ENCODE measurements at places on chromosomes 5 and 9.

GRCh38 chr9:34417734-34418133, 40.6 kb downstream of the FAM219A start:
- no peak for ATAC-seq

DNA sequence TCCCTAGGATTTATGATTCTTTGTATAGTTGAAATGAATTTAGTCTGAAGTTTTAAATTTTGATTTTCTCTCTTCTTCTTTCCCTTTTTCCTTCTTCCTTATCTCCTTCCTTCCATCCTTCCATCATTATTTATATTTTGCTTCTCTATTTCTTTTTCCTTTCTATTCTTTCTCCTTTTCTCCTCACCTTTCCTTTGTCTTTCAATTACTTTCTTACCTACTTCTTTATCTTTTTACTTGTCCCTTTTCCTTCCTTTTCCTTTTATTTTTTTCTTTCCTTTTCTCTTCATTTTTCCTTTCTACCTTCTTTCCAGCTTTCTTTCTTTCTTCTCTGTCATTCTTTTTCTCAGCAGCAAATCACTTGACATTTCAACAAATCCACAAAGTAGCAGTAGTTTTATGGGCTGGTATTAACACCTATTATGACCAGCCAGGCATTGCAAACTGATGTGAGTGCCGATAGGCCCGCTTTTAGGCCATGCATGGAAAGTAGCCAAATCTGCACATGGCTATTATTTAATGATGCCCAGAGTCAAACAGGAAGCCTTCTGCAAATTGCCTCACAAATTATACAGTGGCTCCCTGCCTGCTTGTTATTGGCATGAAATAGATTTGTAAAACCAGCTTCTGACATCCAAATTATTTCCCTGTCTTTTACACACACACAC, 37.1 kb upstream of the NR3C1 start:
- ATAC-seq, result no peak

GRCh38 chr5:58469896-58470295, 10.0 kb upstream of the PLK2 start:
- no peak for ATAC-seq

GRCh38 chr5:150217873-150218692, 28.2 kb downstream of the SLC6A7 start:
- peak; percentile 85 for ATAC-seq

GRCh38 chr9:83270116-83270515, 207.2 kb upstream of the RASEF start:
- ATAC-seq, result no peak

DNA sequence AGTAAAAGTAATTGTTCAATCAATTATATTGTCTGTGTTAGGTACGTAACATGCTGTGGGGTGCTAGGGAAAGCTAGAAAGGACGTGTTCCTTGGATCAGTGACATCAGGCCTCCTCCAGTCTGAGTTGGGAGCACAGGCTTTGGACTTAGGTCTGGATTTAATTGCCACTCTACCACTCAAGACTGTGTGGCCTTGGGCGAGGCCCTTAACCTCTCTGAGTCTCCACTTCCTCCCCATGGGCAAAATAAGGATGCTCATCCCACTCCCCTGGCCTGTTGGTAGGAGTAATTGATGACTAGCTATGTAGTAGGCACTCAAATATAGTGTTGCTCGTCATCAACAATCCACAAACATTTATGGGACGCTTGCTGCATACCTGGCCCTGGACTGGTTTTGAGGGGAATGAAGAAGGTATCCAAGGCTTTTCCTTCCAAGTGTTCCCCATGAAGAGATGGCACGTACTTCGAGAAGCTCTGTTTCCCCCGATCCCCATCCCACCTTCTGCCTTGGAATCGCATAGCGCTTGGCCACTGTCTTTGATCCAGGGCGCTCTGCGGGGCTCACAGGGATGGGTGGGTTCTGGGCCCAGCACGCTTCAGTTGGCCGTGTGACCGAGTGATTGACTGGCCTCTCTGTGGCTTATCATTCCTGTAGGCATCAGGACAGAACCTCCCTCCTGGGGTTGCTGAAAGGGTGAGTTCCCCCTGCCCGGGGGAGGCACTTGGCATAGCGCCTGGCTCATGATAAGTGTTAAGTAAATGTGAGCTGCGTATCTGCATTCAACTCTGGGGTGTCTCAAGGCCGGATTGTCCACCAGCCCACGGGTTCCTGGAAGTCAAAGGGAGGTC, 8.1 kb downstream of the FGF18 start:
- ATAC-seq, result no peak

DNA sequence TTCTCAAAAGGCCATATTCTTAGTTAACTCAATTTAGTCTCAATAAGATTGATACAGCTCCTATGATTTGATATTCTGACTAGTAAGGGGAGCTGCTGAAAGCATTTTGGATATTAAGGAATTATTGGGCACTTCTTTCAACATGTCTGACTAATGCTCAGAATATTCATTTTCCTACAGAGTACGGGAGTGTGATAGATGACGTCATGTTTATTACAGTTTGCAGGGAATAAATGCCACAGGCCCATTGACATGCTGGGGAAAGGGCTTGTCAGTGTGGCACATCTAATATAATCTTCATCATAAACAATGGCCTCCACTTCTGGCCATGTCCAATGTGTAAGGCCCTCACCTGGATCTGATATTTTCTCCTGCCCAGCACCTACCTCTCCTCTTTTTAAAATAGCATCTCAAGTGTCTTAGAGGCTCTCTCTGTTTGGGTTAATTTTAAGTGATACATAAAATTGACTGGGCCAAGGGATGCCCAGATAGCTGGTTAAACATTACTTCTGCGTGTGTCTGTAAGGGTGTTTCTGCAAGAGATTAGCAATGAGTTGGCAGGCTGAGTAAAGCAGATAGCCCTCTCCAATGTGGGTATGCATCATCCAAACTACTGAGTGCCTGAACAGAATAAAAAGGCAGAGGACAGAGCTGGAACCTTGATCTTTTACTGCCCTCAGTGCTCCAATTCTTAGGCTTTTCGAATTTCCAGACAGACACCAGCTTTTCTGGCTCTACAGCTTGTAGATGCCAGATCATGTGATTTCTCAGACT, 99.3 kb downstream of the SLC24A2 start:
- ATAC-seq, result no peak

DNA sequence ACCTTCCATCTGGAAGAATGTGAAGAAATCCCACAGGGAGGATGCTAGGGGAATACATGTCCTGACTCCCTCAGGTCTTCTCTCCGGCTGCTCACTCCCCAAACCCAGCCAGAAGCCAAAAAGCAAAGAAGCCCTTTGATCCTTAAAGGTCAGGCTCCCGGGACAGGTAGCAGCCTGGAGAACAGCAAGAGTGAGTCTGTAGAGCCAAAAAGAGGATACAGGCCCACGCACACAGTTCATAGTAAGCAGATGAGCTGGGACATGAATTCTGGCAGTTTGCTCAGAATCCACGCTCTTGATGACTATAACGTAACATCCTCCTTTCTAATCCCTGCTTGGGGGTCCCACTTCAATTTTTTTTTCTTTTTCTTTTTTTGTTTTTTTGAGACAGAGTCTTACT, 72.0 kb upstream of the SLC44A1 start:
- ATAC-seq, result no peak

- no peak for ATAC-seq
These were observed 234.3 kb upstream of the ANKH start for GRCh38 chr5:15105799-15106393.

GRCh38 chr5:154278908-154279307, 88.4 kb downstream of the GALNT10 start:
- no peak for ATAC-seq

DNA sequence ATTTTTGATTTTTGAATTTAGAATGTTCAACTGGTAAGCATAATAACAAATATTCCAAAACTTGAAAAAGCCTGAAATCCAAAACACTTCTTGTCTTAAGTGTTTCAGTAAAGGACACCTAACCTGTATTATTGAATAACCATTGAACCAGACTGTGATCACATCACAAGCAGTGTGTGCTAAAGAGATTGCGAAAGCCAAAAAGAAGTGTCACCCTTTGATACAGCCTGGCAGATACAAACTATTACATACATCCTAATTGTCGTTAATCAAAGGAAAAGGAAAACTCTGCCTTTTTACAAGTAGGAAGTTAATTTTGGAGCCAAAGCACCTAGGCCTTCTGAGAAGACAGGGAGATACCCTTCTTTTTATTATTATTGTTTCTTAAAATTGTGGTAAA, 8.4 kb upstream of the FAM120AOS start:
- ATAC-seq, result no peak
